Ovary (tissue), 10 donors: ENCODE measurements at places on chromosomes 1 and 21. TPM values are rescaled to one million over a fixed set of nuclear protein-coding genes. Genes with fewer than 3 reads are reported as not detected.
A peak's percentile ranks its signal among the peaks of the same experiment; 100 is the strongest.

GRCh38 chr21:25370311-25370744 is 237.0 kb downstream of the MRPL39 start:
- no peak overlapping the region for H3K4me3 ChIP-seq
- DNase-seq = no peak
- H3K27ac ChIP-seq = no peak overlapping the region
- H3K36me3 ChIP-seq = no peaks in the 10 kb centered on the region
- no peaks in the 10 kb centered on the region for H3K27me3 ChIP-seq

DNA sequence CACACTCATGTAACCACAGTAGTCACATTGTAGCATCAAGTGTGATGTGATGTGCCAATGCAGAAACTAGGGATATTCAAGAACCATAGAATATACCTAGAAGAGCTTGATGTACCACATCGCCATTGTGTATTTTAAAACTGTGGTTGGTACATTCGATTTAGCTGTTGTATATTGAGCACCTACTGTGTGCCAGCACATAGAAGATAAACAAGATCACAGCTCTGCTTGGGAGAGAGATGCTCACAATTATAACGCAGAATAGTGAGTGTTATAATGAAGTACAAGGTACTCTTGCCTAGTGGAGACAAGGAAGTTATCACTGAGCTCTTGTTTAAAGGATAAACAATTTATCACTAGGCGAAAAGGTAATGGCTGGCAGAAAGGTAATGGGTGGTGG is 4.7 kb downstream of the BTF3L4 start:
- DNase-seq = no peak
- peaks cover 4% of the 10 kb centered on the region for H3K4me1 ChIP-seq
- H3K27ac ChIP-seq = no peak overlapping the region
- no peaks in the 10 kb centered on the region for H3K27me3 ChIP-seq
- H3K36me3 ChIP-seq = no peaks in the 10 kb centered on the region

DNA sequence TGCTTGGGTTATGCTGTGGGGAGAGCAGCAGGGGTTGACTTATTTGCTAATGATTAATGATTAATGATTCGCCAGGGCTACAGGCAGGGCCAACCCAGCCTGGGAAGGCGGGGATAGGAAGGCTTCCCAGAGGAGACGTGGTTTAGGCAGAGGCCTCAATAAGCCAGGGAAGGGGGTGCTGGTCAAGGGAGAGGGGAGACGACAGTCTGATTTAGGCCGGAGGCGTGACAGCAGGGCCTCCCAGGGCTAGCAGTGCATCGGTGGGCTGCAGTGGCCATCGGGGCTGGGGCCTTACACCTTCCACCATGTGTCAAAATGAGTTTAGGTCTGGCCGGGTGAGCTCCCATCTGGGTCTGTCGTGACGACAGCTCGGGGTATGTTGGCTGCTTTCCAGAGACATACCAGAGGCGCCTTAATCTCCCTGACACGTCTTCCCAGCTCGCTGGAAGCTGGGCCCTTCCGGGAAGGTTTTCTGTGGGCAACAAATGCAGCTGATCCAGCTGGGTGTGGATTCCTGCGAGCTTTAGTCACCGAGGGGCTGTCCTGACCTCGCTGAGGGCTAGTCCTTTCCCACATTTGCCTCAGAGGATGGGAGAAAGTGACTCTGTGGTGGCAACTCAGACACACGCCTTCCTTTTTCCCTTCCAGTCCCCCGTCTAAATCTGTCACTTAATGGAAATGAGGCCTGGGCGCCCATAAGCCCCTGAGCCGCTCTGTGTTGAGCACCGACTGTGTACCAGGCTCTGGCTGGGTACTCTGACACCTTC is 3.7 kb upstream of the SLC1A7 start:
- no peaks in the 10 kb centered on the region for H3K36me3 ChIP-seq
- no peaks in the 10 kb centered on the region for H3K27me3 ChIP-seq
- peak overlapping the region; percentile 22 for H3K27ac ChIP-seq
- peaks cover 7% of the 10 kb centered on the region for H3K4me1 ChIP-seq
- no peak overlapping the region for H3K4me3 ChIP-seq

Gene KLF17
- total RNA-seq = not detected

Gene CBR1
- total RNA-seq = 42.0 TPM

GRCh38 chr1:50436489-50436888 is 13.2 kb upstream of the DMRTA2 start:
- no peaks in the 10 kb centered on the region for H3K4me1 ChIP-seq
- no peak overlapping the region for H3K4me3 ChIP-seq
- H3K36me3 ChIP-seq = no peaks in the 10 kb centered on the region
- H3K27ac ChIP-seq = no peak overlapping the region
- H3K27me3 ChIP-seq = no peaks in the 10 kb centered on the region

Gene AMY2A
- total RNA-seq = not detected
